ENCODE measurements at places on chromosomes 11 and 22. TPM values are rescaled to one million over a fixed set of nuclear protein-coding genes. Genes with fewer than 3 reads are reported as not detected.
A peak's percentile ranks its signal among the peaks of the same experiment; 100 is the strongest.

DNA sequence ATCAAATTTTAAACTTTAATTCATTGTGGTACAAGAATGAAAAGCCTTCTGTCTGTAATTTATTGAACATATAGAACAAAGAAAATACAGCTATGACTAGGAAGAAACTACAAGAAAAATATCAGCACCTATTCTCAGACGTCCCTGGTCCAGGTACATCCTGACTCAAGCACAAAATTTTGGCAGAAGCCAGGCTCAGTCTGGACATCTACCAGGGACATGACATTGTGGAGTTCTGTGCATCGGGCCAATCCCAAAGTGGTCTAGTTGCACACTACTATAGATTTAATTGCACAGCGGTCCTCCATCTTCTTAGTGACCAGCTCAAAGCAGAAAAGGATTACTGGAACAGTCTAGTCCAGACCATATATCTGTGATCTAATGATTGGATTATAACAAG, 15.7 kb upstream of the CD59 start:
- no peak for DNase-seq
- H3K4me3 ChIP-seq = no peak overlapping the region
- H3K36me3 ChIP-seq = peaks cover 32% of the 10 kb centered on the region
- H3K27me3 ChIP-seq = no peaks in the 10 kb centered on the region

DNA sequence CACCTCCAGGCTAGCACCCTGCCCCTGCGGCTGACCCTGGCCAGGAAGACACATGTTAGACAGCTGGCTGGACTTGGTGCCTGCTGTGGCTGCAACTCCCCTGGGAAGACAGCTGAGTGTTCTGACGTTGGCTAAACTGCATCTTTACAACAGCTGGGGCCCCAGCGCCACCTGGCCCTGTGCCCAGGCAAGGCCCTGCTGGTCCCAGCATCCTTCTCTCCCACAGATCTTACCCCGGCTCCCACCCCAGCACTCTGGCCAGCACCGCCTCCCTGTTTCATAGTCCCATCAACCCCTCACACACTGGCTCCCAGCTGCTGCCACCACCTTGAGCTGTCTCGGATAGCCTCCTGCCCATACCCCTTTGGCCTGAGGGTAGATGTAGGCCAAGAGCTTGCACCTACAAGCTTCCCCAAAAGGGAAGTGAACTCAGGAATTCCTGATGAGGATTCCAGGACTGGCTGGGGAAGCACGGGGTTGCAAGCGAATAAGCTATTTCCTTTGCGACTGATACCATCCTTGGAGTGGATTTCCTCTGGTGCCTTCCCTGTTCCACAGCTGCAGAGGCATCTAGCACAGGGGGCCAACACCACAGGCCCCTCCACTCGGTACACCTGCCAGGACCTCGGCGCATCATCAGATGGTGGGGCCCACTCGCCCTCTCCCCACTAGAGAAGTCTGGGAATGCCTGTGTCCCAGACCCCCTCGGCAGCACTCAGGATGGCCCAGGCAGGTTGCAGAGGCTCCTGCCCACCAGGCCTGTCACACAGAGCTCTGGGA, 28.5 kb downstream of the RSPH14 start:
- no peak for DNase-seq
- no peaks in the 10 kb centered on the region for H3K36me3 ChIP-seq

- no peak for DNase-seq
- H3K4me3 ChIP-seq = no peak overlapping the region
- no peaks in the 10 kb centered on the region for H3K4me1 ChIP-seq
- no peak overlapping the region for H3K27ac ChIP-seq
Observed at GRCh38 chr11:20658135-20658534, 11.3 kb upstream of the NELL1 start.

GAS2 gene
- 0.70 TPM for total RNA-seq

NOX4 gene
- total RNA-seq = 20.1 TPM

TMEM132A gene
- total RNA-seq = 113 TPM

- peaks cover 41% of the 10 kb centered on the region for H3K4me1 ChIP-seq
- H3K27me3 ChIP-seq = no peaks in the 10 kb centered on the region
- peak; percentile 99 for DNase-seq
Observed at GRCh38 chr11:10540915-10541560, at the start of gene RNF141. Gene RNF141 (minus strand): TSS chr11:10541187. CDS start chr11:10534158, 7,029 bp downstream.
